ENCODE measurements at places on chromosomes 5 and 9. TPM values are rescaled to one million over a fixed set of nuclear protein-coding genes. Genes with fewer than 3 reads are reported as not detected.

ADAMTS12 gene
- 1.4 TPM for total RNA-seq

CLPTM1L gene
- 94.9 TPM for total RNA-seq

SLCO6A1 gene
- total RNA-seq: not detected

TAF1L gene
- 0.17 TPM for total RNA-seq

BAAT gene
- 0.10 TPM for total RNA-seq

CSF1R gene
- 312 TPM for total RNA-seq

HSD17B4 gene
- 190 TPM for total RNA-seq

GPR151 gene
- total RNA-seq: not detected

SLC24A2 gene
- not detected for total RNA-seq

LVRN gene
- 0.22 TPM for total RNA-seq

DRD1 gene
- 0.83 TPM for total RNA-seq

PCSK1 gene
- total RNA-seq: 0.72 TPM

NSG2 gene
- total RNA-seq: not detected

All from spleen (tissue), 13 donors.